ENCODE measurements at places on chromosomes 7 and 10.

DNA sequence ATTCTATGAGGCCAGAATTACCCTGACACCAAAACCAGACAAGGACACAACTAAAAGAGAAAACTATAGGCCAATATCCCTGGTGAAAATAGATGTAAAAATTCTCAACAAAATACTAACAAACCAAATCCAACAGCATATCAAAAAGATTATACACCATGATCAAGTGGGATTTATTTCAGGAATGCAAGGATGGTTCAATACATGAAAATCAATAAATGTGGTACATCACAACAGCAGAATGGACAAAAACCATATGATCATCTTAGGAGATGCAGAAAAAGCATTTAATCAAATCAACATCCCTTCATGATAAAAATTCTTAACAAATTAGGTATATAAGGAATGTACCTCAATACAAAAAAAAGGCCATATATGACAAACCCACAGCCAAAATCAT lies 5.6 kb upstream of the SCART1 start:
- no peak for DNase-seq

GRCh38 chr7:22357311-22358175 lies 589 bp upstream of the RAPGEF5 start:
- DNase-seq, result no peak

- no peak for DNase-seq
Measured at GRCh38 chr10:31912289-31912688, 16.3 kb downstream of the ARHGAP12 start.

- no peak for DNase-seq
Measured at GRCh38 chr10:123042708-123043408, 34.1 kb downstream of the ACADSB start.

- DNase-seq, result no peak
Measured at GRCh38 chr7:25831062-25831691, 320.8 kb upstream of the NFE2L3 start.

DNA sequence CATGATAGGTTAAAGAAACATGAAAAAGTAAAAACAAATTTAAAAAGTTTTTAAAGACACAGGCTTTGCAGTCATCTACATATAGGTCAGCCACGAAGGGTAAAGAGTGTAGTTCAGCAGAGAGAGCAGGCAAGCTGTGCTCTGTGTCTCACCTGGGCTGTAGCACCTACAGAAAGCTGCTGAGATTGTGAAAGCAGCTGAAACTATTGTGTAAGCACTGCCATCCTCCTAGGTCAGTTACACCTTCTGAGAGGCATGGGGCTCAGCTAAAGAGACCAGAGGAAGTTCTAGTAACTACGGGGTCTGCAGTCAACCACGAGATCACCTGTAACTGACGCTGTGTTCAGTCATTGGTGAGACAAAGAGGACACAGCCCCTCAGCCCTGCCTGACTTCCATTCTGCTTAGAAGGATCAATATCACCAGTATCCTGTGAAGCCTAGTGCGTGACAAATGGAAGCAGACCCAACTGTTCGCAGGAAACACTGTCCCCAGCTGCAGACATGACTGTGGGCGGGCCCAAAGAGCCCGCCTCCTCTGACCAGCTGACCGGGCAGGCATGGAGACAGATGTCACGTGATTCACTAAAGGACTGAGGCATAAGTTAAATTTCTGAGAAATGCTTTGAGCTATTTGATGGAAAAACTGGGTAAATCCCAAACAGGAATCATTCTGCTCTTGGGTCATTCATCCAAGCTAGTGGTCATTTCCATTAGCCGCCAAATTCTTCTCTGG lies 87.9 kb downstream of the EBF3 start:
- DNase-seq, result no peak

- DNase-seq, result no peak
Measured at GRCh38 chr7:7117935-7118586, 64.3 kb upstream of the C1GALT1 start.

GRCh38 chr10:133258818-133259601 lies 17.7 kb downstream of the ADAM8 start:
- DNase-seq, result peak; percentile 90

GRCh38 chr7:105792488-105793370 lies 83.7 kb downstream of the ATXN7L1 start:
- DNase-seq, result no peak

DNA sequence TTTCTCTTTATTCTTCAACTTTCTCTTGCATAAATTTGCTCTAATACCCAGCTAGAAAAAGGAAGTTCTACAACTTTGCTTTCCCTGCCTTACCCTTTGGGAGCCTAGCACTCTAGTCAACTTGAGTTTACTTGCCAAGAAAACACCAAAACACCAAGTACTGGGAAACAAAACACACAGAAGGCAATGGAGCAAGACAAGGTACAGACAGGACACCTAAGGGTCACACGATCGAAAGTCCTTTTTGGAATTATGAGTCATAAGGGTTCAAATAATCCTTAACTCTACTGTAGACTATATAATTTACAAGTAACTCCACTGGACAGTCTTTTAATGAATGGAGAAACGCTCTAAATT lies 42.6 kb upstream of the ANAPC16 start:
- DNase-seq, result no peak

DNA sequence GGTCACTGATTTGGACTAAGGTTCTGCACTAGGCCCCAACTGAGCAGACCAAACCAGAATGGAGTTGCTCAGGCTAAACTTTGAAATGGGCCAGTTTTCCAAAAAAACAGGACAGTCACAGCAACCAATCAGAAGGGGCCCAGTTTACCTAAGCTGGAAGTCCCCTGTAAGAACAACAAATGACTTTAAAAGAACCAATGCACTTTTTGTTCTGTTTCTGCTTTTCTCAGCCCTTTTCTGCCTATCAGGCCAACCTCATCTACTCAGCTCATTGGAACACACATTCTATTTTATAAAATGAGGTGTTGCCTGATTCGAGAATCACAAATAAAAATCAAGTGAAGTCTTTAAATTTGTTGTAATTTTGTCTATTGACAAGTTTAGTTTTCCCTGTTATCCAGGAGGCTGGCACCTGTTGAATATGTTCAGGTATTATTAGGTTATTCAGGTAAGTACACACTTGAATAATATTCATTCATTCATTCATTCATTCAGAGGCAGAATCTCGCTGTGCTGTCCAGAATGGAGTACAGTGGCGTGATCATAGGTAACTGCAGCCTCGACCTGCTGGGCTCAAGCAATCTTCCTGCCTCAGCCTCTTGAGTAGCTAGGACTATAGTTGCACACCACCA lies 168.7 kb downstream of the TAX1BP1 start:
- no peak for DNase-seq

GRCh38 chr7:151342102-151342646 lies 562 bp downstream of the NUB1 start:
- no peak for DNase-seq

GRCh38 chr10:28897617-28898464 lies 220.5 kb downstream of the BAMBI start:
- DNase-seq, result no peak

DNA sequence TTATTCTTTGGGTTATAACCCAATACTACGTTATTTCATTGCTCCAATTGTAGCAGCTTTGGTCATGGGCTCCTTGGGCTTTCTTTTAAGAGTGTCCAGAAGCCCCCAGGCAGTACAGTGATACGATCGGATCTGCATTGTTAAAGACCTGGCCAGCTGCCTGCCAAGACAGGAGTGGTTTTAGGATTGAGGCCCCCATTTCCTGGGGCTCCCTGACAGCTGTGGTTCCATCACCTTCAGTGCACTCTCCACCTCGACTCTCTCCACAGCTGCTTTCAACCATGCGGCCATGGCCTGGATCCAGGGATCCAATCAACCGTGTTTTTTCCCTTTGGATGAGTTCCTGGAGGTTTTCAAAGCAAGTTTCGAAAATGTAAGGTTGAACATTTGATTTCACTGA lies 123.4 kb upstream of the BTBD16 start:
- DNase-seq, result no peak

DNA sequence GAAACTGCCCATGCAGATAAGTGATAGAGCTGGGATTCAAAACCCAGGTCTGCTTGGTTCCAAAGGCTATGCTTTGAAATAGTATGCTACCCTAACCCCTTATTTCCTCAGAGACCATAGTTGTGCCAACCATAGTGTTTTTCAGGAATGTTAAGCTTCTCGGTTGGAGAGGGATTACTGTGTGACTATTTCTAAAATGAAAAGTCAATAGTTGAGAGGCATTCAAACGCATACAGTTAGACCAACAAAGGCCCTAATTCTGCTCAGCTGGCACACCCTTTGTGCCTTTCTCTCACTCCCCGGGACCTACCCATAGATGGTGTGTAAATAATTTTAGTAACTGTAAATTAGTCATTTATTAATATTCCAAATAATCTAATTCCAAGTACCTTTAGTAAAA lies 64.6 kb upstream of the RNF148 start:
- DNase-seq, result no peak

DNA sequence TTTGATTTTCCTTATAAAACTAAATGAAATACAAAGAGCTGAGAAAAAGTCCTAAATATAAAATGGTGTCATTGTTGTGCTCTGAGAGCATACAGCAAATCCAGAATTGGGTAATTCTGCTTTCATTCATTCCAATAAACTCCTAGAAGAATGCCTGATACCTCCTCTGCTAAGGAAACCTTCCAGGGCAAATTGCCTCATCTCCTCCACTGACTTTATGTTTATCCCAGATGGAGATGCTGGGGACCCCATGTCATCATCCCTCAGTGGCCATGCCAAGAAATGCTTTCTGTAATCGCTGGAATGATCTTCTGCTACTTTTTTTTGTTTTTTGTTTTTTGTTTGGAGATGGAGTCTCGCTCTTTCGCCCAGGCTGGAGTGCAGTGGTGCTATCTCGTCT lies 119.3 kb upstream of the PRKCQ start:
- no peak for DNase-seq

DNA sequence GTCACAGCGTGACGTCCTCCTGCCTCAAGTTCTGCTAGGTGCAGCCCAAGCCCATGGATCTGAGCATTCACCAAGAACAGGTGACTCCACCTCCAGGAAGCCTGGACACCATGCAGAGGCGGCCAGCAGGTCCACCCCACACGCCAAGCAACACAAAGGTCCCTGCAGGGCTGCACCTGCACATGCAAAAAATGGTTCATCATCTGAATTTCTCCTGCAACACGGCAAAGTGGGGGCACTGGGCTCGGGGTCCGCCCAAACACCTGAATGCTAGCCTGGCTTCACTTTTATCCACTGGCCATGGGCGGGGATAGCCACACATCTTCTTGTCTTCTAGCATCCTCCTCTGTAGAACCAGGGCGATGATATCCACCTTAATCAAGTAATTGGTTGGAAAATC lies 28.9 kb downstream of the CNPY1 start:
- DNase-seq, result no peak

DNA sequence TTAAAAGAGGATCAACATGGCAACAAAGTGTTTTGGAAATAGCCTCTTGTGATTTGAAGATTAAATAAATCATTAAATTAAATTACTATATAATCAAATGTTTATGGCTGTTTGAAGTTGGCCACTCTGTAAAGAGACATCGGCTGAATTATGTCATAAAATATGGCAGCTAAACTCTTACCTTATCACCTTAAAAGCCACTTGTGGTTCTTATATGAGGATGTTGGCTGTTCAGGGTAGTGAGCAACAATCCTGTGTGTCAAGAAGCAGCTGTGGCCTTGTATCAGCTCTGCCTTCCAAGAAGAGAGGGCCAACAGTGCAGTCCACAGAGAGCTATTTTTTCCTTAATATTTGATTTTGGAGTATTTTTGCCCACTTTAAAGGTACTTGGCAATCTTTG lies 113.4 kb upstream of the CDK6 start:
- DNase-seq, result no peak

DNA sequence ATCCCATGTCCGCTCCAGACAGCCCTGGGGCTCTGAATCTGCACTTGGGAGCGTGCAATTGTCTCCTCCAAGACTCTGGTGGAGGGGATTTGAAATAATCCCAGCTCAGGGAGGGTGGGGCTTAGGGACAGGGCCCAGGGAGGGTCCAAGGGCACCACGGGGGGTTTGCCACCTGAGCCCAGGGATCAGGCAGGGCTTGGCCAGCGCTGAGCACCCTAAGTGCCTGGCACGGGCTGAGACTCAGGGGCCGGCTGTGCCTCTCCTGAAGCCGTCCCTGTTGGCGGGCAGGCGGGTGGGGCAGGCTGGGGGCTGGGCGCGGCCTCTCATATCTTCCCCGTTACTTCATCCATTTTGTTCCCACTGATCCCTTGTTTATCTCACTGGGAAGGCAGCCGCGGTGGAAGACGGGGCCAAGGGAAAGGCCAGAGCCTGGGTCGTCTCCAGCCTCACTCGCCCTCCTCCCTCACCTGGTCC lies 41.8 kb upstream of the ELN start:
- no peak for DNase-seq

GRCh38 chr10:2251631-2252030 lies 514.3 kb upstream of the ADARB2 start:
- no peak for DNase-seq

DNA sequence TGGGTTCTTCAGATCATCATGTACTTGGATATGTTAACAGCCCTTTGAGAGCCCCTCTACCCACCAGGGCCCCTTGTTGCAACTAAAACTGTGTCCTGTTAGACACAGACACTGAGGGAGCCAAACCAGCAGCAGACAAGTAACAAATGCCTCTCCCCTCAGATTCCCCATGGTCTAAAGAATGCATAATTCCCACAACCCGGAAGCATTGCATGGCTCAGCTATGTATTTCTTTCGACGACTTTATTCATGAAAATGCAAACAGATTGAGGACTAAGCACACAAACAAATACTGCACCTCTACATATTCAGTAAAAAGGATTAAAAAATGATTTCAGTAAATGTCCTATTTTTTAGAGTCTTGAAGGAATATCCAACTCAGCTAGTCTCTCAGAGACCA lies 70.1 kb upstream of the HECW1 start:
- DNase-seq, result no peak

DNA sequence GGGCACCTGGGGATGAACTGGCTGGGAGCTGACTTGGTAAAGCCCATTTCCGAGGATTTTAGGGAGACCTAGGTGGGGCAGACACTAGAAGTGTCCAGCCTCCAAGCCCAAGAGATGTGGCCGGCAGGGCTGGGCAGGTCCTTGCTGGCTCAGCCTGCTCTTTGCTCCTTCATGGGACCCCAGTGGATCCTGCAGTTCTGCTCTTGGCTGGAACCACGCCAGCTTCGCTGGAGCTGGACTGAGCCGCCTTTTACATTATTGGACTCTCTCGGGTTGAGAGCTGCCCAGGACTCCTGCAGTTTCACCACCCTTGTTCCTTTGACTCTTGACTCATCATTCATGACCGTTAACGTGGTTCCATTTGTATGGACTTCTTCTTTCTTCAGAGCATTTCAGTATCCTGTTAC lies 5.7 kb downstream of the PPIF start:
- DNase-seq, result no peak

DNA sequence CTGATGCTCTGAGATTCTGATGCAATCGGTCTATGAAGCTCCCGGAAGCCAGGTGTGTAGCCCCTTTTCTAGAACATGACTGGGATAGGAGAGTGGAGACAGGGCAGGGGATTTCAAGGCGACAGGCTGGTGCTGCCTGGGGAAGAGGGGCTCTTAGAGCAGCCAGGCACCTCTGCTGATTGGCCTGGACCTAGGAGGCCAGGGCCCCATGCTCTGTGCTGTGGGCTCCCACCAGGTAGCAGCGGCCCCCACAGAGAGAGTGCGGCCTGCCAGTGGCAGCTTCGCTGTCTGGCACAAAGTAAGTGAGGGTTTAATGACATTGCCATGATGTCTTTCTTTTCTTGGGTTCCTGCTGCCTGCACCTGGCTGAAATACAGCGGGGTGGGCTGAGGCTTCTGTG lies 99.4 kb upstream of the PODXL start:
- no peak for DNase-seq

Measured in stimulated activated CD4-positive, alpha-beta T cell treated with anti-CD3 and anti-CD28 coated beads, Interleukin-2, amount 100 ng/mL, for 24 hours (primary cell).